Cortex of kidney (tissue), 1 donor: ENCODE measurements at places on chromosomes 7 and 10.

GRCh38 chr7:362402-363096 is 72.6 kb downstream of the FOXL3 start:
- DNase-seq = no peak

- DNase-seq = no peak
These were observed at the start of gene PRR15 for GRCh38 chr7:29563590-29564495. Gene PRR15 (plus strand): TSS chr7:29563835. CDS start chr7:29566330, 2,495 bp downstream.

- DNase-seq = no peak
These were observed 147.8 kb downstream of the GFRA1 start for GRCh38 chr10:116125180-116125579.

DNA sequence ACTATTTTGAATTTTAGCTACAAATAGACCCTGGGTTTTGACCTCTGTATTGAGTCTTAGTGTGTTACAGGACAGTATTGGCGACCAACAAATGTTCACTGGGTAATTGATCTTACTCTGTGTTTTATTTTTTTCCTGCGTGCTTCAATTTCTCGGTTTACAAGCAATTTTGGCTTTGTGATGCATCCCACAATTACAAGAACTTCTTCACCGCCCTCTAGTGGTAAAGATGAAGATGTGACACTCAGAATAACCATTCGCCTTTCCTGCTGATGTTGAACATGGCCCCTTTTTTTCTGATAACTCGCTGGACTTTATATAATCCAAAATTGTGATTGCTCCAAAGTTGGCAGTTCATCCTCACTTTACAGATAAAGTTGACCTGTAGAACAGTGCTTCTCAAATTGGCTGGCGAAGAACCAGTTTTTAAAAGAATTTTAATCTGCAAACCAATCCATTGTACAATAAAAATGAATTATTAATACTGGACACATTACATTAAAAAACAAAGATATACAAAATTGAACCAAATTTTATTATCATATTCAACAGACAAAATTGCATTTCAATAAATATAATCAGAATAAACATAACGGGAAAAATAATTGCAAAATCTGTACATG is 20.2 kb upstream of the SMC3 start:
- no peak for DNase-seq

DNA sequence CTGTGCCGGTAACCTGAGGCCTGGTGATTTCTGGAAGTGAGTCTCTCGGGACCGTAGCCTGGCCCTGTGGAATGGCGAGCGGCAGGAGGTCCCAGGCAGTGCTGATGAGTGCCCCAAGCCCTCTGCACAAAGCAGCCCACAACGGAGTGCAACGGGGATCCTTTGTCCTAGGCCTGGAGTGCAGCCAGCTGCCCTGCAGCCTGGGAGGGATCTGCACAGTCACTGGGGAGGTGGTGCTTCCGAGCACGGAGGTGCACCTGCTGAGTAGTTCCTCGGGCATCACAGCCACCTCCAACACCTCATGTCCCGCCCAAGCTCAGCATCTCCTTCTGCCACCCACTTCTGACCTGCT is 162.8 kb upstream of the ZMIZ1 start:
- no peak for DNase-seq

- DNase-seq = no peak
These were observed 83.5 kb upstream of the FZD1 start for GRCh38 chr7:91180746-91181145.

DNA sequence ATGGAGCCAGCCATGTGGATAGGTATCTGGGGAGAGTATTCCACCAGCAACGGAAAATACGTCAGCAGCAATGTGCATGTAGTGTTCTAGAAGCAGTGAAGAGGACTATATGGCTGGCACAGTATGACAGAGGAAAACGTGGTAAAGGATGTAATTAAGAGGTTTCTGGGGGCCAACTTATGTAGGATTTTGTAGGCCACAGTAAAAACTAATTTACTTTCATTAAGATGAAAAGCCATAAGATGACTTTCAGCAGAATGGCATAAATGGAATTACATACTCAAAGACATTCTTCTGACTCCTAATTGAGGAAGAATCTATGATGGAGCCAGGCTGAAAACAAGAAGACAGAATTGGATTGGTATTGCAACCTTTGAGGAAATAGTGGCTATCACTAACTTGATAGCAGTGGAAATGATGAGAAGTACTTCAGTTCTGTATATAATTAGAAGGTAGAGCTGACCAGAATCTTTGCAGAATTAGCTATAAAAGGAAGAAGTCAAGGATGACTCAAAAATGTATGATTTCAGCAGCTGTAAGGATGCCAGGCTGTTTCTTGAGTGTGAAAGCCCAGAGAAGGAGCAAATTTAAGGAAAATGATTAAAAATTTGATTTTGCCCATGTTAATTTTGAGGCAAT is 156.7 kb downstream of the MBL2 start:
- no peak for DNase-seq

GRCh38 chr7:100017875-100018274 is 2.5 kb downstream of the ZKSCAN1 start:
- DNase-seq = no peak

GRCh38 chr7:18788026-18788425 is 292.5 kb downstream of the HDAC9 start:
- no peak for DNase-seq

DNA sequence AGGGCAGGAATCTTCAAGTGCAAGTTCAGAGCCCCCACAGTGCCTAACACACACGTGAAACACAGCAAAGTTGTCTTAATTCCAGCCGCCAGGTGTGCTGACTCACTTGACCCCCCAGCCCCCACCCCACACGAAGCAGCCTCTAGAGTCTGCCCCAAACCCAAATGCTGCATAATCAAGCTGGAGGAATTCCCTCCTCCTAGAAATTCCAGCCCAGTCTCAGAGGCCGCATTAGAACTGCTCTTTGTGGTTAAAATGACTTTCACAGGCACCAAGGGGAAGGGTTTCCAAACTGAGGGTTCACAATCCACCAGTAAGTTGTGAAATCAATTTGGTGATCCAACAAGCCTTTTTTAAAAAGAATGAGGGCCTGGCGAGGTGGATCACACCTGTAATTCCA is 67.0 kb upstream of the PLXNA4 start:
- no peak for DNase-seq

GRCh38 chr7:150382123-150382843 is 3.2 kb downstream of the ZNF775 start:
- DNase-seq = no peak

- no peak for DNase-seq
These were observed 20.3 kb upstream of the PCBD1 start for GRCh38 chr10:70908406-70909296.

GRCh38 chr10:3398825-3399646 is 226.5 kb upstream of the PITRM1 start:
- no peak for DNase-seq

DNA sequence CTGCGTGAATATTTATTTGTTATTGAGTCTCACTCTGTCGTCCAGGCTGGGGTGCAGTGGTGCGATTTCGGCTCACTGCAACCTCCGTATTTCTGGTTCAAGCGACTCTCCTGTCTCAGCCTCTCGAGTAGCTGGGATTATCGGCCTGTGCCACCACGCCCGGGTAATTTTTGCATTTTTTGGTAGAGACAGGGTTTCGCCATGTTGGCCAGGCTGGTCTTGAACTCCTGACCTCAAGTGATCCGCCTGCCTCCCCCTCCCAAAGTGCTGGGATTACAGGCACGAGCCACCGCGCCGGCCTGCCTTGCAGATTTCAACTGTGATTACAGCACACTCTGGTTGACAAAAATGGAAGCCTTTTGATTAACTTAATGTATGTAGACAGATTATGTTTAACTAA is 730.0 kb upstream of the VSTM2A start:
- DNase-seq = no peak

DNA sequence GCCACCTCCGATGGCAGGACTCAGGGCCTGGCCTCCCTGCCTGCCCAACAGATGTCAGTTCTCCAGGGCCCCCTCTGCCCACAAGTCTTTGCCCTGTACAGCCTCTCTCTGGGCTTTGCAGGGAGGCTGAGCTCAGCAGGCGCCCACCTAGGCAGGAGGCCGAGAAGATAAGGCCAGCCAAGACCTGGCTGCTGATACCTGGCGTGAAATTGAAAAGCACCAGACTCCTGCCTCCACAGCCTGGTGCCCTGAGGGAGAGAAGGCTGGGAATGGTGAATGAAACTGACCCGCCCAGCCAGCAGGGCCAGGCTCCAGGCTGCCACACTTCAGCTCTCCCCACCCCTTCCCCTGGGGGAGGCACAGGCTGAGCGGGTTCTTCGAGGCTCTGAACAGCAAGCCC is 145.8 kb downstream of the CDH23 start:
- no peak for DNase-seq

DNA sequence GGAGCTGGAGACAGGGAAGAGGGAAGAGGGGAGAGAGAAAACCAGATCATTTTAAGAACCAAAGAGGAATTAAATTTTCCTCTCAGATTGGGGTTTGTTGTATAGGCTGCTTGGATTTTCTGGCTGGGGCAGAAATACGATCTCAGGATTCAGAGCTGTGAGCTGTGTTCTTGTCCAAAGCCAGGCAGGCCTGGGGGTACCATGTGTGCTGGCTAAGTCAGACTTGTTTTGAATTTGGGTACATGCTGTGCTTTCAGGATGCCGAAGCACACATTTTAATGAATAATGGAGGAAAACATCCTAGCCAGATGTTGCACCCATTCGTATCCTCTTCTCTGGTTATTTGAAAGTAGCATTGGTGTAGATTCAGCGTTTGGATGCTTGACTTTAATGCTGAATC is 170.3 kb upstream of the PODXL start:
- DNase-seq = no peak

GRCh38 chr10:52145636-52146035 is 168.4 kb upstream of the DKK1 start:
- no peak for DNase-seq

- DNase-seq = no peak
These were observed 1.5 kb upstream of the RGS10 start for GRCh38 chr10:119543814-119544642.

- no peak for DNase-seq
These were observed 38.5 kb downstream of the PYROXD2 start for GRCh38 chr10:98376485-98376884.

- no peak for DNase-seq
These were observed 269.1 kb downstream of the ZMYND11 start for GRCh38 chr10:404346-404745.

DNA sequence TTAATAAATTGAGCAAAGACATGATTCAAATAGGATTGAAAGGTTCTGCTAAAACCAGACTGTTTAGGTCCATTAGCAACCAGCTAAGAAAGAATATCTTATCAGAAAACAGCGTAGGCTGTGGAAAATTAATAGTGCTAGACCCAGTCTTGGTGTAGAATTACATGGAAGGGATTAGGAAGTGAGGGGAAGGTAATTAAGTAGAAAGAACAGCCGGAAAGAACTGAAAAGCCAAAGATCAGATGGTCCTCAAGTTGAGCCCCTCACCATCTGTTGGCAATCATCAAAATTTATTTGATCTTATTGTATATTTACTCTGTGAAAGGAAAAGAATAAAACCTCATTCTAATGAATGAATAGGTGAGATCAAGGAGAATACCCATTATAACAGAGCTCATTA is 50.1 kb downstream of the COL1A2 start:
- DNase-seq = no peak

GRCh38 chr7:1071731-1072254 is 16.1 kb upstream of the GPER1 start:
- DNase-seq = no peak

DNA sequence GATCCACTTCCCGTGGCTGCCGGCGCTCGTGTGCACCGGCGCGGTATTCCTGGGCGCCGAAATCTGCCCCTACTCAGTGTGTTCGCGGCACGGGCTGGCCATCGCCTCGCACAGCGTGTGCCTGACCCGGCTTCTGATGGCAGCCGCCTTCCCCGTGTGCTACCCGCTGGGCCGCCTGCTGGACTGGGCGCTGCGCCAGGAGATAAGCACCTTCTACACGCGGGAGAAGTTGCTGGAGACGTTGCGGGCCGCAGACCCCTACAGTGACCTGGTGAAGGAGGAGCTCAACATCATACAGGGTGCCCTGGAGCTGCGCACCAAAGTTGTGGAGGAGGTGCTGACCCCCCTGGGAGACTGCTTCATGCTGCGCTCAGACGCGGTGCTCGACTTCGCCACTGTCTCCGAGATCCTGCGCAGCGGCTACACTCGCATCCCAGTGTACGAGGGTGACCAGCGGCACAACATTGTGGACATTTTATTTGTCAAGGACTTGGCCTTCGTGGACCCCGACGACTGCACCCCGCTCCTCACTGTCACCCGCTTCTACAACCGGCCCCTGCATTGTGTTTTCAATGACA is 1.3 kb downstream of the CNNM1 start:
- no peak for DNase-seq

- no peak for DNase-seq
These were observed 34.8 kb downstream of the KLF6 start for GRCh38 chr10:3750006-3750816.

DNA sequence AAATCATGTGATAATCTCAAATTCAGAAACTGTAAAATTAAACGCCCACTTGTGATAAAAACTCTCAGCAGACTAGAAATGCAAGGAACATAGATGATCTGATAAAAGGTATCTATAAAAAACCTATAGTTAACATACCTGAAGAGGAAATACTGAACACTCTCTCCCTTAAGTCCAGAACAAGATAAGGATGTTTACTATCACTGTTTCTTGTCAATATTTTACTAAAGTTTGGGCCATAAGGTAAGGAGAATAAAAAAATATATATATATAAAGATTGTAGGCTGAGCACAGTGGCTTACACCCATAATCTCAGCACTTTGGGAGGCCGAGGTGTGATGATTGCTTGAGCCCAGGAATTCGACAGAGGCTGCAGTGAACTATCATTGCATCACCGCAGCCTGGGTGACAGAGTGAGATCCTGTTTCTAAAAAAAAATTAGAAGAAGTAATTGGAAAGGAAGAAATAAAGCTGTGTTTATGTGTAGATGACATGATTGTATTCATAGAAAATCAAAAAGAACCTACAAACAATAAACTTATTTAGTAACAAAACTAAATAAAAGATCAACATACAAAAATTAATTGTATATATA is 28.4 kb downstream of the MPLKIP start:
- DNase-seq = no peak

GRCh38 chr7:3673524-3673923 is 372.5 kb downstream of the SDK1 start:
- no peak for DNase-seq

DNA sequence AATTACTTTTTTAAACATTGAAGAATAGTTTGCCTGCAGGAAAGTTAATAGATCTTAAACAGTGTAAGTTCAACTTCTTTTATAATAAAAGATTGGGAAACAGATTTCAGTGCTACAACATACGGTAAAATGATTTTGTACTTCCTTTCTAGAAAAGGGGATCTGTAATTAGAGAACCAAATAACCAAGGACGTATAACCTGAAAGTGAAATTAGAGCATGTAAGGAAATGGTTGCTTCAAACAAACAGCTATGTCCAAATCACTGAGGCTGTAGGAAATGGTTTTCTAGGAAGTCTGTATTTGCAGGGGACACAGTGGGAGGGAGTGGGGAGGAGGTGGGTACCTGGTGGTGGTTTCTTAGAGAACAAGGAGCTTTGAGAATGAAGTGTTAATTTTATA is 57.9 kb upstream of the EXOC6 start:
- DNase-seq = no peak

DNA sequence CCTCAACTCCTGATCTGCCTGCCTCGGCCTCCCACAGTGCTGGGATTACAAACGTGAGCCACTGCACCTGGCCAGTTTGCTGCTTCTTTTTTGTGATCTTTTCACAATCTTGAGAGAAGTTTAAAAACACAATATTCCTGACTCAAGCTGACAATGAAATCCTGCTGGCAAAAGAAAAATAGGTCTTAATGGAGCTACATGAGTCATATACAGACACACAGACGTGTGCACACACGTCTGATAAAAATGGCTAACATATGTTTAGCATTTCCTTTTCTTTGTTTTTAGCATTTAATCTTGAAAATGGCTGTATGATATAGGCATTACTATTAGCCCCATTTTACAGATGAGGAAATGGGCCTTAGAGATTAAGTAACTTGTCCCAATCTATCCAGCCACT is 29.4 kb upstream of the RAB18 start:
- DNase-seq = no peak
